Ovary (tissue), 10 donors: ENCODE measurements at places on chromosomes 1 and 21.

DNA sequence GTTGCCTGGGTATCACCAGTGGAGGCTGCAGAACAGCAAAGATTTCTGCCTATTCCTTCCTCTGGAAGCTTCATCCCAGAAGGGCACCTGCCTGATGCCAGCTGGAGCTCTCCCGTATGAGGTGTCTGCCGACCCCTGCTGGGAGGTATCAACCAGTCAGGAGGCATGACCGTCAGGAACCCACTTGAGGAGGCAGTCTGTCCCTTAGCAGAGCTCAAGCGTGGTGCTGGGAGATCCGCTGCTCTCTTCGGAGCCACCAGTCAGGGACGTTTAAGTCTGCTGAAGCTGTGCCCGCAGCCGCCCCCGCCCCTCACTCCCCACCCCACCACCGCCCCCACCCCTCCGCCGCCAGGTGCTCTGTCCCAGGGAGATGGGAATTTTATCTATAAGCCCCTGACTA lies 23.1 kb upstream of the HFM1 start:
- H3K36me3 ChIP-seq, result no peaks in the 10 kb centered on the region
- no peak overlapping the region for H3K27ac ChIP-seq
- no peak overlapping the region for H3K4me3 ChIP-seq

DNA sequence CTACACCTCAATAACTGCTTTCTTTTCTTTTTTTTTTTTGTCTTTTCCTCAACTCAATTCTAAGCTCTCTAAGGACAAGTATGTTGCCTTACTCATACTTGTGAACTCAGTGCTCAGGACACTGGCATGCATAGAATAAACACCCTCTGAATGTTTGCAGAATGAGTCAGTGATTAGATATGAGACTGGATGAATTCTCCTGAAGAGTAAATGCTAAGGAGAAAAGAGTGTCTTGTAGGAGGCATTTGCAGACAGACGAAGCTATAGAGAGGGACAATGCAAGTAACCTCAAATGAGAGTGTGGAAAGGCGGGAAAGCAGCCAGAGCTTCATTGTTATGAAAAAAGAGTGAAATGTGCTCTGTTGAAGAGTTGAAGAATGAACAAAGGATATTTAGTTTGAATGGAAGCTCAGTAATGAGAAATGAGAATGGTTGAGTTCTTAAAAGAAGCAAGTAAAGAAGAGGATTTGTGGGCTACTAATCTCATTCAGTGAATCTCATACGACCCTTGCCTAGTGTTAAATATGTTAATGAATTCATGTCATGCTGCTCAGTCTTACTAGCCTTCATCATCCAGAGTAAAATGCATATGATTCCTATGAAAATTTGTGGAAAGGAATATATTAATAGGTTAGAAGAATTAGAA lies 166.1 kb upstream of the DPYD start:
- H3K27me3 ChIP-seq, result no peaks in the 10 kb centered on the region
- no peaks in the 10 kb centered on the region for H3K4me1 ChIP-seq
- no peak for DNase-seq
- H3K36me3 ChIP-seq, result no peaks in the 10 kb centered on the region
- no peak overlapping the region for H3K27ac ChIP-seq

DNA sequence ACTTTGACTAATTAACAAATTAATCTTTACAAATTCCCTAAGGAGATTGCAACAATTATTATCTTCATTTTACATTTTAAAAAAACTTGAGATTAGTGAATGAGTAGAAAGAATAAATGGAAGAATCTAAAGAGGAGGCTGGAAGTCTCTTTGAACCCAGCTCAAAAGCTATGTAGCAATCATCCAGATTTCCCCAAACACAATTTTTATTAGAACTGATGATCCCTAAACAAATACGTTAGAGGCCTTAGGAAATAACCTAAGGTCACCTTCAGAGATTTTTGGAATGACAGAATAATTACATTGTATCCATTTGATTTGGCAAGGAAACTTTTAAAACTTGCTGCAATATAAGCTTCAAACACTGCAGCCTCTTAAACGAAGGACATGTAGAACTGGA lies 242.4 kb upstream of the LYPLAL1 start:
- no peaks in the 10 kb centered on the region for H3K27me3 ChIP-seq
- H3K27ac ChIP-seq, result no peak overlapping the region
- no peak overlapping the region for H3K4me3 ChIP-seq

GRCh38 chr1:75615613-75616435 lies 4.9 kb upstream of the SLC44A5 start:
- peak; percentile 21 for DNase-seq
- H3K27me3 ChIP-seq, result no peaks in the 10 kb centered on the region
- H3K4me3 ChIP-seq, result peak overlapping the region; percentile 47
- peaks cover 7% of the 10 kb centered on the region for H3K4me1 ChIP-seq

- no peaks in the 10 kb centered on the region for H3K27me3 ChIP-seq
- H3K4me1 ChIP-seq, result no peaks in the 10 kb centered on the region
- H3K36me3 ChIP-seq, result no peaks in the 10 kb centered on the region
- H3K27ac ChIP-seq, result no peak overlapping the region
Observed at GRCh38 chr1:4847711-4848110, 193.3 kb downstream of the AJAP1 start.

DNA sequence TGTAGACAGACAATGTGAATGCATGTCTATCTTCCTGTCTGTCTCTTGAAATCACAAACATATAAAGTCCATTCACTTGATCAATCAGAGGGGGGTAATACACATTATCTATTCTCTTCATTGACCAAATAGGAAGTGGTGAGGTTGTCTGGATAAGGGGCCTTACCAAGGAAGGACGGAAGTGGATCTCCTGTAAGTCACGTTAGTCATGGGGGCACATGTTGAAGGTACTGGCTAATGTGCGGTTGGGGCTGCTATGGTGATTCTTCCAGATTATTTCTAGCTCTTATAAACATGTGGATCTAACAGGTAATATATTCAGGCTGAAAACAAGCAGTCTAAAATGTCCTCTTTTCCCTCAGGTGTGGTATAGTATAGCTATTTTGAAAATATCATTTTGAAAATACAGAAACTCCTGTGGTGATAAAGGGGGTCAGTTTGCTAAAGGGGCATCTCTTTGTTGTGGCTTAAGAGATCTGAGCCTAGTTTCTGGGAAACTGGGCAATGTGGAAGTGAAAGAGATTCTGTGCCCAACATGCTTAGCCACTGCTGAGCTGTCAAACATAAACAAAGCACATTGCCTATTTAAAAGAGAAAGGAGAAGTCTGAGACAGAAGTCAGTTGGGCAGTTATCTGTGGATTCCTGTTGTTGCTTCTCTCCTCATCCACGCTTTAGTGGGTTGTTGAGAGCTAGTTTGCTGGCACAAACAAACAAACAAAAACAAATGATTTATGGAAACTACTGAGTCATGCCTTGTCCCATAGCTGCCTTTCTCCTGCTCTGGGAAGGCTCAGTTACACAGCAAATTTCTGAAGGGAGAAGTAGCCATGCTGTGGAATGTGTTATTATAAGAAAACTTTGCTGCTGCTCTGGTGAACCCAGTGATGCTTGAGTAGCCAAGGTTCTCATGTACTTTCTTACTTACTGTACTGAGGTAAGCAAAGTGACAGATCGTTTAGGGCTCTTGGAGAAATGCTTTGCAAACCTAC lies 166.9 kb downstream of the HLX start:
- no peaks in the 10 kb centered on the region for H3K4me1 ChIP-seq
- no peak overlapping the region for H3K4me3 ChIP-seq
- DNase-seq, result no peak

DNA sequence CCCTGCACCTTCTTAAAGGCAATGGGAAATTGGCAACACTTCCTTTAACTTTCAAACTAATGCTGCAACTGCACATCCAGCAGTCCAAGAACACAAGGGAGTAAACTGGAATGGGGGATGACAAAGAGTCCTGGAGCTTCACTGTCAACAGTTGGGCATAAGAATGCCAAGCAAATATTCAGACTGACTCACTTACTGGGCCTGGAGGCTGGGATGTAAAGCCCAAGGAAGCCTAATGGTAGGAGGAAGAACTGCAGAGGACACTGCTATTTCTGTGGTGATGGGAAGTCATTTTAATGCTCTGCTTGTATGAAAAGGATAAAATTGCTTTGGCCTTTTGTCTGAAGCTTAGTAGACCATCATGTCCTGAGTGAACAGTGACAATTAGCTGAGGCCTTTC lies 15.7 kb upstream of the DMRTA2 start:
- DNase-seq, result no peak
- no peaks in the 10 kb centered on the region for H3K36me3 ChIP-seq

DNA sequence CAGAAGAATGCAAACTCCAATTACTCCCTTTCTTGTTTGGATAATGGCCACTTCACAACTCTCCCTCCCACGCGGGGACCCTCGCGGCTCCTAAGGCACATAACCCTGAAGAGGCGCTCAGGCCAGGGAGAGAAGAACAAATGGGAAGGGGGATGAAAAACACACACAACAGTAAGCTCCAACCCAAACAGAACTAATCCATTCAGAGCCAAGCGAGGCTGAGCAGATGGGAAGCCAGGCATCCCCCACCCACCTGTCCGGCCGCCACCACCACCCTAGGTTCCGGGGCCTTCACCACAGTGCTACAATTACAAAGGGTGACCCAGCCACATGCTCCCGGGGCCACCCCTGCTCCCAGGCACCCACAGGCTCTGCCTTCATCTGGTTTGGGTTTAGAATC lies 101.5 kb downstream of the MRPL37 start:
- DNase-seq, result no peak
- H3K4me1 ChIP-seq, result peaks cover 71% of the 10 kb centered on the region
- no peak overlapping the region for H3K4me3 ChIP-seq
- peak overlapping the region; percentile 15 for H3K27ac ChIP-seq

DNA sequence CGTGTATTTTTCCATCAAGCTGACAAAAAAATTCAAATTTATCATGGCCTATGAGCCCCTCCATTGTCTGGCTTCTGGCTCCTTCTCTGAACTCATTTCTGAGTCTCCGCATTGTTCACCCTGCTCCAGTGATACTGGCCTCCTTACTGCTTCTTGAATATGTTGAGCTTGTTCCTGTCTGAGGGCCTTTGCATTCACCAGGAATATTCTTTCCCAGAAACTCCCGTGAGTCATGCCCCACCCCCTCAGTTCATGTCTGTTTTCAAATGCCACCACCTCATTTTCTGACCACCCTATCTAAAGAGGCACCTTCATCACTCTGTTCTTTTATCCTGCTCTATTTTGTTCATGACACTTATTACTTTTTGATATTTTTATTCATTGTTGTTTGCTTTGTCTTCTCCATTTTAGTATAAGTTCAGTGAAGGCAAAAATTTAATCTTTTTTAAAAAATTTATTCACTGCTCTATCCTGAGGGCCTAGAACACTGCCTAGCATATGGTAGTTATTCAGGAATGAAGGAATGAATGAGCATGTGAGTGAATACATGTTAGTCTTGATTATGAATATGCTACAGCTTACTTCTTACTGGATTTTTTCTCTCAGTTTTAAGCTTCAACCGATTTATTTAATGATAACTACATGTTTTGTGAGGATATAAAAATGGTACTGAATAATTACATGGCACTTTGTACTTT lies 140.4 kb upstream of the C1orf105 start:
- DNase-seq, result no peak
- H3K27me3 ChIP-seq, result no peaks in the 10 kb centered on the region
- H3K27ac ChIP-seq, result no peak overlapping the region
- no peak overlapping the region for H3K4me3 ChIP-seq
- no peaks in the 10 kb centered on the region for H3K36me3 ChIP-seq

DNA sequence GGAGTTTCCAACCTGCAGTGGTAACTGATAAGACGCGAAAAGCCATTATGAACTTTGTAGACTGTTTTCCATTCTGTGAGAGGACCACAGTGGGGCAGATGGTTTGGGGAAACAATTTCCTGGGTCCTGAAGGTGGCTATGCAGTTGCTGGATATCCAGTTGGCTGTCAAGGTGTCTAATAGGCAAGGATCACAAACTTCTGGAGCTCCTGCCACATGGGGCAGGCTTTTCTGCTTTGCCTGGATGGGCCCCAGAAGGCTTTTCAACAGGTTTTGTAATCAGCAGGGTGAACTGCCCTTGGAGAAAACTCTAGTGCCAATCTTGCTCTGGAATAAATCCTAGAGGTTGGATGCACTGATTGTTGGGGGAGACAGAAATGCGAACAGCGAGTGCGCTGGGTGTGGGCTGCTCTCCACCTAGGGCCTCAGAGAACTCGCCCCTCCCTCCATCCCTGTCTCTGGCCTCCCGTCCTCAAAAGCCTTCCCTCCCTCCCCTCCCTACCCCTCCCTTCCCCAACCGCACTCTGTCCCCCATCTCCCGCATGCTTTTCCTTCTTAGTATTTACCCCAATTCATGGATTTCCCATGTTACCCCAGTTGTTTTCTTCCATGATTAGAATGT lies 210.3 kb upstream of the USP24 start:
- no peak overlapping the region for H3K4me3 ChIP-seq
- DNase-seq, result no peak
- no peaks in the 10 kb centered on the region for H3K27me3 ChIP-seq
- no peaks in the 10 kb centered on the region for H3K36me3 ChIP-seq
- no peak overlapping the region for H3K27ac ChIP-seq

- no peaks in the 10 kb centered on the region for H3K27me3 ChIP-seq
- H3K4me1 ChIP-seq, result no peaks in the 10 kb centered on the region
- no peak overlapping the region for H3K4me3 ChIP-seq
- no peaks in the 10 kb centered on the region for H3K36me3 ChIP-seq
- no peak overlapping the region for H3K27ac ChIP-seq
Observed at GRCh38 chr21:14762327-14762726, 216.2 kb upstream of the SAMSN1 start.

DNA sequence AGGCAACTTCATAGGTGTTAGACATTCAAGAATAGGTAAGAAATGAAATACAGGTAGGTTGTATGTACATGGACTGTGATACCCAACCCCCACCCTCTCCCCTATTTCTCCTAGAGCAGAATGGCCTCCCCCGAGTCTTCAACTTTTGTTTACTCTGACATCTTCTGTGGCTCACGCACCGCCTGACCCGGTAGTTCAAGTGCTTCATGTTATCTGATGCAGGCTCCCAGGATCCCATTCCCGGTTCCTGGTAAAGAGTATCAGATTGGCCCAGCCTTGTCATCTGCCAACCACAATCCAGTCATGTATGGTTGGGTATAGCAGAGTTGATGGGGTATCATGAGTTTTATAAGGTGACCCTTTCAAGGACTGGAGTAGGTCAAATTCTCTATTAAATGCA lies 9.1 kb downstream of the GNAI3 start:
- no peak for DNase-seq
- no peak overlapping the region for H3K27ac ChIP-seq
- no peaks in the 10 kb centered on the region for H3K36me3 ChIP-seq
- no peaks in the 10 kb centered on the region for H3K27me3 ChIP-seq
- no peak overlapping the region for H3K4me3 ChIP-seq

- no peaks in the 10 kb centered on the region for H3K36me3 ChIP-seq
- no peaks in the 10 kb centered on the region for H3K27me3 ChIP-seq
- H3K27ac ChIP-seq, result no peak overlapping the region
- no peak overlapping the region for H3K4me3 ChIP-seq
- peaks cover 3% of the 10 kb centered on the region for H3K4me1 ChIP-seq
Observed at GRCh38 chr1:7993593-7994479, 32.3 kb downstream of the ERRFI1 start.

- no peaks in the 10 kb centered on the region for H3K27me3 ChIP-seq
- H3K36me3 ChIP-seq, result no peaks in the 10 kb centered on the region
- H3K27ac ChIP-seq, result no peak within 1 kb of the TSS
- H3K4me3 ChIP-seq, result no peak within 1 kb of the TSS
- H3K4me1 ChIP-seq, result no peaks in the 10 kb centered on the region
- DNase-seq, result no peak
Observed at GRCh38 chr1:207454046-207454964, at the start of gene CR2. TSS of gene CR2 (plus strand) at chr1:207454328. CDS start at chr1:207454419, 91 bp downstream.

- H3K4me1 ChIP-seq, result peaks cover 21% of the 10 kb centered on the region
- no peaks in the 10 kb centered on the region for H3K27me3 ChIP-seq
- DNase-seq, result no peak
- H3K27ac ChIP-seq, result no peak overlapping the region
Observed at GRCh38 chr1:151989211-151989862, 4.3 kb downstream of the S100A10 start.
